ENCODE measurements at places on chromosomes 3 and 15.

- no peak for DNase-seq
These were observed 617.0 kb upstream of the CBLB start for GRCh38 chr3:106485802-106486201.

DNA sequence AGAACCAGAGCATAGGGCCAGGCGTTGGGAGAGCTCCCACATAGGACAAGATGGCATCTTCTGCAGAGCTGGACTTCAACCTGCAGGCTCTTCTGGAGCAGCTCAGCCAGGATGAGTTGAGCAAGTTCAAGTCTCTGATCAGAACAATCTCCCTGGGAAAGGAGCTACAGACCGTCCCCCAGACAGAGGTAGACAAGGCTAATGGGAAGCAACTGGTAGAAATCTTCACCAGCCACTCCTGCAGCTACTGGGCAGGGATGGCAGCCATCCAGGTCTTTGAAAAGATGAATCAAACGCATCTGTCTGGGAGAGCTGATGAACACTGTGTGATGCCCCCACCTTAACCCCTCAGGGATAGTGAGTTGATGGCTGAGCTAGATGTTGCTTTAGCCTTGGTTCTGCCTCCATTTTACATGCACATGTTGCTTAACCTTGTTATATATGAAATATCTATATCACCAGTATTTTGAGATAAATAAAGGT, at the start of gene PYDC2:
TSS of gene PYDC2 (plus strand) at position 51 of the 483 bp plus-strand sequence. CDS start at position 51, 0 bp downstream.
- DNase-seq: no peak

GRCh38 chr15:43376017-43376705, 5.3 kb downstream of the TUBGCP4 start:
- peak; percentile 27 for DNase-seq

DNA sequence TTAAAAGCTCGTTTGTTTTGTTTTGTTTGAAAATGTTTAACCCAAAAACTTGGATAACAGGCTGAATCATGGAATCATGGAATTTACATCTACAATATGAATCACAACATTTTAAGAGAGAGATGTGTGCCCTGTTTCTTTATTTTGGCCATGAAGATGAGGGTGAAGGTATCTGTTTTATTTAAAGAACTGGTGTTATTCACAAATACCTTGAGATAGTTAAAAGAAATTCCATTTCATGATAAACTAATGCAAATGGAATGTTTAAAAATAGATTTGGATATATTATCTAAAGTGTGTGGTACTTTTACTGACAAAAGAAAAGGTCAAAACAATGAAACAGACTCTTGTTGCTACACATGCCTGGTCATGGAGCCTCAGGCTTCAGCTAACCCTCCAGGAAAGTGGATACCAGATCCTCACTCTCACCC, 486.0 kb upstream of the CFAP20DC start:
- peak; percentile 75 for DNase-seq

DNA sequence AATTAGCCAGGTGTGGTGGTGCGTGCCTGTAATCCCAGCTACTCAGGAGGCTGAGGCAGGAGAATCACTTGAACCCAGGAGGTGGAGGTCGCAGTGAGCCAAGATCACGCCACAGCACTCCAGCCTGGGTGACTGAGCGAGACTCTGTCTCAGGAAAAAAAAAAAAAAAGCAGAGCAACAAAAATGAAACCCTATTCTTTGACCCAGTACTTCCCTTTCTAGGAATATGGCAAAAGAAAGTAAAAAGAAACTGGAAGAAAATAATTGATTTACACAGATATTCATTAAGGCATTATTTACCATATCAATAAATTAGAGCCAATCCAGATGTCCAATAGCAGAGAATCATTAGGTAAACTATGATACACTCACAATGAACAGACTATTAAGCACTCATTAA, 67.0 kb downstream of the GSK3B start:
- DNase-seq: no peak

GRCh38 chr15:44130778-44131177, 64.3 kb downstream of the FRMD5 start:
- no peak for DNase-seq

GRCh38 chr3:111577798-111578685, 17.1 kb downstream of the ZBED2 start:
- peak; percentile 84 for DNase-seq

GRCh38 chr3:48835650-48836366, 11.9 kb downstream of the PRKAR2A start:
- DNase-seq: no peak
